RCC 7860 (cell line): ENCODE measurements at places on chromosomes 2 and 18.

DNA sequence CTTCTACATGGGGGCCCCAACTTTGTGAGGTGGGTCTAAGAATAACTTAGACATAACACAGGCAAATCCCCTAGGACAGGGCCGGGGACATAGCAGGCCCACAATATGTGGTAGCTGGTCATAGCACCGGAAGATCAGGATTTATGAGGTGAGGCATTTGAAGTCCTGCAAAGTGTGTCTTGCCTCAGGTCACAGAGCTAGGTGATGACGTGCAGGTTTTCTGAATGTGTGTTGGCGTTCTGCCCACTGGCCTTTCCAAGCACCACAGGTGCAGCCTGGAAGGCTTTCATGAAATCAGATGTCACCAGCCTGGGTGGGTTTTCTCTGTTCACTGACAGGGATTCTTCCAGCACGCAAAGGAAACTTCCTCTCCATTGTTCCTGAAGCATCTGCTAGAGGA, 119.1 kb downstream of the LRATD1 start:
- DNase-seq: no peak

DNA sequence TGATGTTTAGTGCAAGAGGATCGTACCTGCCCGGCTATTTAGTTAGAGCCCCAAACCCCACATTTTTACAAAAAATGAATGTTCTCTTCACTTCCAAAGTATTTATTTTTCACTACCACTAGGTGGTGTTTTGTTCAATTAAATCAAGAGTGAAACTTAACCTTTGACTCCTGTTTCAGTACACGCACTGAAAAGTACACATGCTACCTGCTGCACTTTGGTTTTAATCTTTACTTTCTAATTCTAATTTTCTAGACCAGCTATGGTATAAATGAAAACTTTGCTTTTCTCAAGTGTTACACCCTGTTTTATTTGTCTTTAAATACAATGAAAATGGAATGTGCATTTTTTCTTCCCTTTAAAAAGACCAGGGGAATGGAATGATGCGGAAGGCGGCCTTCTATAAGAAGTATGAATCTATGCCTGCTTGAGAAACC, 31.4 kb upstream of the CHN1 start:
- peak; percentile 24 for DNase-seq

GRCh38 chr2:120402508-120402907, 56.6 kb downstream of the INHBB start:
- DNase-seq: no peak

GRCh38 chr2:240987588-240987987, 10.8 kb upstream of the SNED1 start:
- no peak for DNase-seq

- no peak for DNase-seq
These were observed 138.8 kb downstream of the BCL11A start for GRCh38 chr2:60414495-60415138.

DNA sequence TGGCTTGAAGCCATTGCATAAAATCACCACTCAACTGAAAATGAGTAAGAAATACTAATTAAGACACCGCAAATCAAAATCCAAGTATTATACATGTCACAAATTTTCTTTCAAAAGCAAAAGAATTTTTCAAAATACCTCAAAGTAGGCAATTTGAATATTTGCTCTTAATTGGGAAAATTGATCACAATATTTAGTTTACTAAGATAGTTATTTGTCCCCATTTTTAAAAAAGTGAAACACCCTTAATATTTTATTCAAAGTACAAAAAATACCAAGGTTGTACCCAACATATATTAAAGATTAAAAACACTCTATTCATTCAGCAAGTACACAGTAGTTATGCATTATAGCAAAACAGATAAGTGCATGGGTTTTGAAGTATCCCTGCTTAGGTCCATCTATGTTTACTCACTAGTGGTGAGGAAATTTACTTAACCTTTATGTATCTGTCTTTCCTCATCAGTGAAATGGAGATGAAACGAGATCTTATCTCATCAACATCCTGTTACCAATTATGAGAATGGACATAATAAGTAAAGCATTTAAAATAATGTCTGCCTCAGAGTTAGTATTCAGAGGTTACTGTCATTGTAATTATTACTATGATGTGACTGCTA, 35.1 kb downstream of the VPS54 start:
- no peak for DNase-seq

- no peak for DNase-seq
These were observed 63.9 kb downstream of the LDAH start for GRCh38 chr2:20758997-20759396.

GRCh38 chr2:232492963-232493700, 5.5 kb upstream of the ECEL1 start:
- no peak for DNase-seq

- DNase-seq: no peak
These were observed 409.5 kb upstream of the UBE2E3 start for GRCh38 chr2:180570864-180571263.

- no peak for DNase-seq
These were observed 30.7 kb downstream of the FBXO15 start for GRCh38 chr18:74116633-74117554.

GRCh38 chr2:48454504-48454903, 75.5 kb upstream of the STON1 start:
- DNase-seq: no peak

- DNase-seq: peak; percentile 70
These were observed 107.4 kb upstream of the ID2 start for GRCh38 chr2:8574196-8575037.

GRCh38 chr2:217993138-217993537, 9.7 kb downstream of the TNS1 start:
- DNase-seq: no peak

DNA sequence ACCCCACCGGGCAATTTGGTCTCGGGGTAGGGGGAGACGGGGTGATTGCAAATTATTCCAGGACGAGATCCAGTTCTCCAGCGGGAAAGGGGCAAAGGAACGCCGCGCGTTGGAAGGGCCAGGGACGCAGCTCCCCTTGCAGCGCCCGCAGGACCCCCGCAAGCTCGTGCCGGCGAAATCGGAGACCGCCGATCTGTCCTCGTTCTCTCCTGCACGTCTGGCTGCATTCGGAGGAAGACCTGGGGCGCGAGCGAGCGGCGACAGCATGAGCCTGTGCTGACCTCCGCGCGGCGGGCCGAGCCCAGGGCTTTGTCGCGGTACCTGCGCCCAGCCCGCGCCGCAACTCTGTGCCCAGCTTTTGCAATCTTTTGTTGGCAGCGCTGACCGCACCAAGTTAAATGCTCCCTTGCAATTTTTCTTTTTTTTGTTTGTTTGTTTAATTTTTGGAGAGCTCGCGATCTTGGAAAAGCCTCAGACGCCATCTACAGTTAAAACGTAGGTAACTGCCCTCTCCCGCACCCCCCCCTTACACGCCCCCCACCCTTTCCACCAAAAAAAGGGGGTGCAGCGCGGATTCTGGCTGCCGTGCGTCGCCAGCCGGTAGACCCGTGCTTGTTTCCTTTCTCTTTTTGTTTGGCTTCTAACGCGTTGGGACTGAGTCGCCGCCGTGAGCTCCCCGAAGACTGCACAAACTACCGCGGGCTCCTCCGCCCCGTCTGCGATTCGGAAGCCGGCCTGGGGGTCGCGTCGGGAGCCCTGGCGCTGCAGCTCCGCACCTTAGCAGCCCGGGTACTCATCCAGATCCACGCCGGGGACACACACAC, 667 bp downstream of the TRIB2 start:
- no peak for DNase-seq

DNA sequence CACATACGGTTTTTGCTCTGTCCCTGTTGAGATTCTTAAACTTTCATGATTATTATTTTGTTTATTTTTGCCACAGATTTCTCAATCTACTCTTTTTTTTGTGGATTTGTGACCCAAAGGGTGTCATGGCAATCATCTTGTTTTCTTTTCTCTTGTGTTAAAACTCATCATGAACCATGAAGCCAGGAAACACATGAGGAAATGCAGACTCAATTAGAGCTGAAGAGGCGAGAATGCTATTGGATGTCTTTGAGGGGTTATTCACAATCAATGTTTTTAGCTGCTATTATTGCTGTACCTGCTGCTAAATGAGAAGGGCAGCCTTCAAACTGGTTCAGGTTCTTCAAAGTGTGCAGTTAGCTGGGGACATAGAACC, 99.5 kb upstream of the MMADHC start:
- DNase-seq: no peak

DNA sequence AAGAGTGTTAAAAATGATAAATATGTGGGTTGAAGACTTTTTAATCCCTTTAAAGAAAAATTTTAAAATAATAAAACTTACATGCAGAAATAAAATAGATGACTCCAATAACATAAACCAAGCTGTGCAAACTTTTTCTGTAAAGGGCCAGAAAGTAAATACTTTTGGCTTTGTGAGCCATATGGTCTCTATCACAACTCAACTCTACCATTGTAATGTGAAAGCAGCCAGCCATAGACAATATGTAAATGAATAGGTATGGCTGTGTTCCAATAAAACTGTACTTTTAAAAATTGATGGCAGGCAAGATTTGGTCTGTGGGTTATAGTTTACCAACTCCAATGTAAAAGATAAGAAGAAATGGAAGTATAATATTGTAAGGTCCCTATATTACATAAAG, 45.2 kb downstream of the SNED1 start:
- DNase-seq: no peak

DNA sequence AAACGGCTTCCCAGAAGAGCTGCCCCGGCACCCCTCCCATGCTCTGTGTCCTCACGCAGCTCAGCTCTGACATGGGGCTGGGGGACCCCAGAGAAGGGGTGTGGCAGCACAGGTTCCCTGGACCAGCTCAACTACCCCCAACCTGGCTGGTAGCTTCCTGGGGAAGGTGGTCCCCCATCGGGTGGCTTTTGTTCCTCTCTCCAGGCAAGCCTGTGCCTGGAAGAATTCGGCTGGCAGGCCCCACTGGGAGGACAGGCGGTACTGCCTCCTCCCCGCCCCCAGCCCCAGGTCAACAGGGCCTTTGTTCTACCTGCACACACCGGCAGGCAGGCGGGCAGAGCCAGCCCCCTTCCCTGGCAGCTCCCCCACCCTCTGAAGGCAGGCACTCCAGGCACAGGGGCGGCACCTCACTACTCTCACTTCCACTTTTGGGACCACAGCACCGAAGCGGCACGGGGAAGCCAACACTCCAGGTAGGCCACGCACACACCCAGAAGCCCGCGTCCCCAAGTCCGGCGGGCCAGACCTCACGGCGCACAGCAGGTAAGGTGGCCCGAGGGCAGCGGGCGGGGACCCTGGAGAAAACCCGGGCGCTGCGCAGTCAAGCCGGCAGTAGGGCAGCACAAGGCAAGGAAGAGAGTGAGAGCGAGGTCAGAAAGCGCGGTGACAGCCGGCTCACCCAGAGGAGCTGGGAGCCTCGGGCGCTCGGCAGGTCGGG, 1.3 kb downstream of the HS6ST1 start:
- no peak for DNase-seq

- DNase-seq: no peak
These were observed 111.8 kb upstream of the NFATC1 start for GRCh38 chr18:79283929-79284328.

DNA sequence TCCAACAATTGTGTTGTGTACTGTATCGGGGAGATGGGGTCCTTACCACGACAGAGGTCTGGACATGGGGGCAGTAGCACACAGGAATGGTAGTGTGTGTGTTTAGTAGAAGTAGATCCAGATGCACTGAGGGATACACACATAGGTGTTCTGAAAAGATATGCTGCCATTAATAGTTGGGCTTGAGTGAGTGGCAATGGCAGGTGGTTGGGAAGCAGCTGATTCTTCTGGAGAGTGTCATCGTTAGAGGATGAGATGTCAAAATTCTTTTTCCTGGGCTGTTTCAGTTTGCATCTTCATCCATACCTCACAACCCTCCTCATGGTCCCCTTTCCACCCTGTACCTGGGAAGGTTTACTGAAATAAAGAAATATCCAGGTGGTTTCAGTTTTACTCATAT, 66.6 kb downstream of the UGGT1 start:
- DNase-seq: no peak

GRCh38 chr2:206396211-206396610, 47.1 kb upstream of the ADAM23 start:
- DNase-seq: no peak

- DNase-seq: peak; percentile 9
These were observed 121.8 kb downstream of the PLB1 start for GRCh38 chr2:28617502-28618184.

GRCh38 chr2:163570391-163570790, 165.4 kb downstream of the FIGN start:
- no peak for DNase-seq
